ENCODE measurements at places on chromosomes 6 and 20.

GRCh38 chr6:128882991-128883611 lies at the start of gene LAMA2:
LAMA2 (plus strand) TSS chr6:128883138; CDS start chr6:128883246, 108 bp downstream.
- DNase-seq, result no peak

DNA sequence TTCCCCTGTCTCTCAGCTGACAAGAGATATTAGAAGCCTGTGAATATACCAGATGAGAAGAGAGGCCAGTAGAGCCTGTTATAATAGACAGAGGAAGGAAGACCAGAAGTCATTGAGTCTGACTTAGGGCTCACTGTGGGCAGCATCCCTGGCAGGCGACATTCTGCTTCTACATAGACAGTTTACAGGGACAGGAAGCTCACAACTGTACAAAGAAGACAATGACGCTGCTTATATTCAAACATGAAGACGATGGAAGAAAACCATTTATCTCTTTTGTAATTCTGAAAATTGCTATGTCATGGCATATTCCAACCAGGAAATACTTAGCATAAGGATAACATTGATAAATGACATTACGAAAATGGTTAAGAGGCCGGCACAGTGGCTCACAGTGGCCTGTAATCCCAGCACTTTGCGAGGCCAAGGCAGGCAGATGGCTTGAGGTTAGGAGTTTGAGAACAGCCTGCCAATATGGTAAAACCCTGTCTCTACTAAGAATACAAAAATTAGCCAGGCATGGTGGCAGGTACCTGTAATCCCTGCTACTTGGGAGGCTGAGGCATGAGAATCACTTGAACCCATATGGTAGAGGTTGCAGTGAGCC lies 170.9 kb downstream of the UBE3D start:
- no peak for DNase-seq

DNA sequence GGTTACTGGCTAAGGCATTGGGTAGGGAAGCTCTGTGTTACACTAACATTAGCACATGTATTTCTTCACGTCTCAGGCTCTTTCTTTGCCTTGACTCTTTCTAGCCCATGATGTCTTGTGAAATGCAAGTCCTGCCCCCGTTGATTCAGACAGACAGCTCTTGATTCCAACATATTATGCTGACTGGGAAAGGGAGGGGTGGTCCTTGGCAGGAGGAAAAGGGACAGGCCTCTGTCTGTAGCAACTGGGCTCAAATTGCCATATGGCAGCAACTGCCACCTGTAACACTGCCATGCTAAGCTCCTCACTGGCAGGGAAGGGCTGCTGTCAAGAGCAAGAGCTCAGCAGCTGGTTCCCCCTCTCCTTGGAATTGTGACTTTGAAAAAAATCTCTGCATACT lies 5.7 kb upstream of the KCNK15 start:
- DNase-seq, result peak; percentile 67

DNA sequence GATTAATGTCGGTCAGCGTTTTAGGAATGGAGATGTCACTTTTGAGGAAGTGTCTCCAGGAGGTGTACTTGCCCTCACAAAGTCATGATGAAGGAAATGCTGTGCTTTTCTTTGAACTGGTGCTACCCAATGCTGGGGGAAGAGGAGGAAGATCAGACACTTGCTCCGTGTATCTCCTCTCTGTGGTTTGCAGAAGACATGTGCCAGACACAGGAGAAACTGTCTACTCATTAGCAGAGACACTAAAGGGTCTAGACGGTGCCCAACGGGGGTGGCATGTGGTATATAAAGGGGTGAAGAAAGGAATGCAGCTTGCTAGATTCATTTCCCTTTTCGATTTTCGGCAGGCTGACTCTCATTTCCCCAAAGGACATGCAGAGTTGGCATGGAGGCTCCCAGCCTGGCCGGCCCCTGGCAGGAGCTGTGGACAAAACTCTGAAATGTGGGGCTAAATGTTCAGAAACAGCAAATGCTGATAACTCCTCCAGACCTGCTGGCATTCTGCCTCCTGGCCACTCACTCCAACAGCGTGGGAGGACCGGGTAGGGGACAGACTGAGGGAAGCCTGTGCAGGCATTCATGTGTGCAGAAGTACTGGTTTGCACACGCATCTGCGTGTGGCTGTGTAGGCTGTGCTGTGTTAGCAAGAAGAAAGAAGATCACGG lies 59.6 kb upstream of the QKI start:
- no peak for DNase-seq

DNA sequence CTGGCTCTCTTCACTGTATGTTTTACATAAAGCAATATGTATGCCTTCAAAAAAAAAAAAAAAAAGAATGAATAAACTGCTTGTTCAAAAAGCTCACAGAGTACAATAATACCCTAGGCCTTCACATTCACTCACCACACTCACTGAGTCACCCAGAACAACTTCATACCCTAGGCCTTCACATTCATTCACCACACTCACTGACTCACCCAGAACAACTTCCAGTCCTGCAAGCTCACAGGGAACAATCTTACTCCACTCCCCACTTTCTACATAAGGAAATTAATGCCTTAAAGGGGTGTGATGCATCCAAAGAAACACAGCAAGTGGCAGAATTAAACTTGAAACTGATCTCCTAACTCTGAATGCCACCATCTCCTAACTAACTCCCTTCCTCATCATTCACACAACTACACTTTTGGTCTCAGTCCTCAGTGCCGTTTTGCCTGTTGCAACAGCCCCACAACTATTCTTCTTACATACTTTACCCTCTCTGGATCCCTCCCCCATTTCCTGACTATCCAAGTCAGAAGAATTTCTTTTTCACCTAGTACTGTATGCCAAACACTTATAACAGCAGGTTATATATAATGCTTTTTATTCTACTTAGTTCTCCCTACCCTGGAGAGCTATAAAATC lies 34.2 kb downstream of the NHSL1 start:
- DNase-seq, result no peak

DNA sequence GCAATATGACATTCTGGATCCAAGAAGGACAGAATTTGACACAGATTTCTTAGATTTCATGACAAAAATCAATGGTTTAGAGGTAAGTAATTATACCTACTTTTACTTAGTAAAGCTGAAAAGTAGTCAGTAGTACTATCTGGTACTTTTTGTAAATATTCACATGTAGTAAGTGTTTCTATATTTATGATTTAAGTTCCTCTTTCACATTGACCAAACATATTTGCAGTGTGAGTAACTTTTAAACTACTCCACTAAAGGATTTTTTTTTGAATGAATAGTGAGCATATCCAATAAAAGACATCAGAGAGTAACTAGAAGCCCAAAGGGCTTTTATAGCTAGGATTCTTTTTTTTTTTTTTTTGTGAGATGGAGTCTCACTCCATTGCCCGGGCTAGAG lies 60.8 kb downstream of the DNAH8 start:
- DNase-seq, result no peak

GRCh38 chr20:15763366-15763765 lies 809.9 kb downstream of the KIF16B start:
- DNase-seq, result no peak

GRCh38 chr20:41091927-41092326 lies 45.4 kb upstream of the PLCG1 start:
- DNase-seq, result no peak

DNA sequence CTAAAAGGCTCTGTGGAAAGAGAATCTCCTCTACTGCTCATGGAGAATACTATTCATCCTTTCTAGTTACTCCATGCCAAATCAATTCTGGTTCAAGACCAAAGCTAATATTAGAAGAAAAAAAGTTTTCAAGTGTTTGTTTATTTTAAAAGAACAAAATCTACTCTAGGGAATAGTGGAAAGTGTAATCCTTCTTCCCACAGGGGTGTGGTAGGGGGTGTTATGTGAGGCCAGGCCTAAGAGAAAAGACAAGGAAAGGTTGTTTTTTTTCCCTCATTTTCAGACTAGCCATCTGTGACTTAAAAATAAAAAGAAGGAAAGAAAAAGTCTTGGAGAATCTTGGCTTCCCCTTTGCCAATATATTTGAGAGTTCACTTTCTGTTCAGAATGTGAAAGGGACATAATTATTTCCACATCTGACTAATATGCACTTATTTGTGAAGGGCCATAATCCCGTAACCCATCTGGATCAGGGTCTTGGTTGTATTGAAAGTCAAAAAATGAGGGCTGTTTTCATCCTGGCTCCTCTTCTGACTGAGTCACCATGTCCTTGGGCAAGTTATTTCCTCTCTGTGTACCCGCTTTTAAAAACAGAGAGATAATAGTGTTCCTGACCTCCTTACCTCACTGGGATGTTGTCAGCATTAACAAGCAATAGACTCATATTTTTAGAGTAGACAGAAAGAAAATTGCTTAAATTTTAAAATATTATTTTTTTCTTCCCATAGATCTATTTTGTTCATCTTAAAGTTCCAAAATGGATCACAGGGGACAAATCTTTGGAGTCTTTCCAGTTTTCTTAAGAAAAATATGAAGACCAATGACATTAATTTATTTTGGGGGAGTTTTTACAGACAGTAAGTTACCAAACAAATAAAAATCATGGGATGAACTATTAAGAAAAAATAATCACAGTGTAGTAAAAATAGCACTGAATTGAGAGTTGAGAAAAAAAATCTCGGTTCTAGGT lies 233.7 kb downstream of the IBTK start:
- DNase-seq, result no peak

DNA sequence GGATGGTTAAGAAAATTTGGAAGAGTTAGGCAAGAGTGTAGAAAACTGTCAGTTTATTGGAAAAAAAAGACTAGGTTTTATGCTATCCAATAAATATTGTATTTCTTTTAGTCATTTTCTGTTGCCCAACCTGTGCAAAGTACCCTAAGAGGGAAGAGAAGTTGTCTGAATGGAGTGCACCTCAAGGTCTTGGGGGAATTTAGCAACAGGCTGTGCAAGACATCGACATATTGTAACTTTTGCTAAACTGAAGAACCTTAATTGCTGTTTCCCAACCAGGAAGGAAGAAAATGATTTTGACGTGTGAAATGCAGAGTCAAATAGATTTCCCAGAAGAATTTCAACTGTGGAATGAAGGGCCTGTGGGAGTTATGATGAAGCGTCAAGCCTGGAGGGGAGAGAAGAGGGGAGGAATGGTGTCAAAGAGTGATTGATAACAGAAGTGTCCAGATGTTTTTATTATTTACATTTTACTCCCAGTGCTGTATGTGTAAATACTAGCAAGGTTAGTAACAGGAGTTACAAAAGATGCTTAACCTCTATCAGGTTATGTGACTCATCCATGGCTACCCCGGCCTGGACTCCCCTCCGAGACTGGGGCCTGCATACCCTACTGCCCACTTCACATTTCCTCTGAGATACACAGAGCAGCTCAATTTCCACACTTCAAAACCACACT lies 246.8 kb downstream of the MYLK4 start:
- DNase-seq, result no peak

GRCh38 chr6:52125139-52125538 lies 37.7 kb upstream of the PKHD1 start:
- no peak for DNase-seq

GRCh38 chr6:108560463-108561308 lies at the start of gene FOXO3:
FOXO3 (plus strand) TSS chr6:108560917; CDS start chr6:108561209, 292 bp downstream.
- DNase-seq, result peak; percentile 90

GRCh38 chr6:44367681-44368080 lies 19.8 kb upstream of the CDC5L start:
- DNase-seq, result no peak

DNA sequence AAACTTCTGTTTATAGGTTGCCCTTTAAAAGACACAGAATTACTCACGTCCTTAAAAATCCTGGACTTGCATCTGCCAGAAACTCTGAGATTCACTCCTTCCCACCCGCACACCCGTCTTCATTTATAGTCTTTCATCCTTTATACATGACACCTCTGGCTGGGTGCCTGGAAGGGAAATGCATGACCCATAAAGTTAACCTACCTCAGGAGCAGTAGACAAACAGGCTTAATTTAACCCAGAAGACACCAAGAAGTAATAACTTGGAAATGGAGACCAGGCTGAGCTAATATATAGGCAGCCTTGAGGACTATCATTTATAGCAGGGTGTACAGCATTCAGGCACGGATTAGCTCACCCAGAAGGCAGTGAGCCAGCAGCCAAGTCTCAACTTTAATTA lies 429.0 kb upstream of the NRSN1 start:
- no peak for DNase-seq

DNA sequence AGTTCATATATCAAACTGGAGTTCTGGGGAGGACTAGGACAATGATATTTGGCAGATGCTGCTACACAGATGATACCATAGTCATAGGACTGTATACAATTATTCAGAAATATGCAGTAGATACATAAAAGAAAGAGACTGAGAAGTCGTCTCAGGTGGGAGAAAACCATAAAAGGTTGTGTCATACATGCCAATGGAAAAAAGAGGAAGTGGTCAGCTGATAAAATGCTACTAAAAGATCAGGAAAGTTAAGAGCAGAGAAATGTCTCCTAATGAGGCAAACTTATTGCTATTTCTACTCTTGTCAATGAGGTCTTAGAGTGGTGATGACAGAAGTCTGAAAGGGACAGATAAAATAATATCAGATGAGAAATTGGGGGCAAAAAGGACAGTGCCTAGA lies 407.6 kb downstream of the COL12A1 start:
- no peak for DNase-seq

GRCh38 chr6:53310771-53311585 lies 37.8 kb downstream of the ELOVL5 start:
- DNase-seq, result no peak

DNA sequence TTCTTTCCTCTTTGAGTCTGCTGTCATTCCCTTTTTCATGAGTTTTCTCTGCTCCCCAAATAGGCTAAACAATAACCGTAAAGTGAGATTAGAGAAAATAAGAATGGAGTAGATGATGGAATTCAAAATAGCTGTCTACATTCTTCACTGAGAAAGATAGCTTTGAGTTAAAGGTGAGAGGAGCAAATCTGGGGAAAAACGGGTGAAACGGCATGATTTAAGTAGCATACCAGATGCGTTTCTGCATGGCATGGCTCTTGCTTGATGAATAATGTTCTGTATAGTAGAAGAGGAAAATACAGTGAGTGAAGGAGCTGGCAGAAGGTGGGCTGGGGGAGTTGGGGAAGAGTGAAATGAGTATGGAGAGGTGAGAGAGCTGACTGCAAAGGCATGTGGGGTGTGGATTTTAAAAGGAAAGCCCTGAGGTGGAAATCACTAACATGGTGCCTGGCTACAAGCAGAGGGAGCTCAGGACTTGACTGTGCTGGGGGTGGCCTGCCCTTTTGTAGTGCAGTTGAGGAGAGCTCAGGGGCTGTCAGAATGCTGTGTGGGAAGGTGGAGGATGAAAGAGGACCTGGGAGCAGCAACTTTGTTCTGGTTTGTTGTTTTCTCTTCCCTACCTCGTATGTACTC lies 8.8 kb downstream of the BICRAL start:
- no peak for DNase-seq

GRCh38 chr6:130393306-130393705 lies 27.5 kb downstream of the TMEM200A start:
- DNase-seq, result no peak

Measured in D341Med (cell line).